ENCODE measurements at places on chromosomes 12 and 14.

GRCh38 chr14:104087981-104088850 lies 2.7 kb downstream of the ASPG start:
- no peak for DNase-seq

DNA sequence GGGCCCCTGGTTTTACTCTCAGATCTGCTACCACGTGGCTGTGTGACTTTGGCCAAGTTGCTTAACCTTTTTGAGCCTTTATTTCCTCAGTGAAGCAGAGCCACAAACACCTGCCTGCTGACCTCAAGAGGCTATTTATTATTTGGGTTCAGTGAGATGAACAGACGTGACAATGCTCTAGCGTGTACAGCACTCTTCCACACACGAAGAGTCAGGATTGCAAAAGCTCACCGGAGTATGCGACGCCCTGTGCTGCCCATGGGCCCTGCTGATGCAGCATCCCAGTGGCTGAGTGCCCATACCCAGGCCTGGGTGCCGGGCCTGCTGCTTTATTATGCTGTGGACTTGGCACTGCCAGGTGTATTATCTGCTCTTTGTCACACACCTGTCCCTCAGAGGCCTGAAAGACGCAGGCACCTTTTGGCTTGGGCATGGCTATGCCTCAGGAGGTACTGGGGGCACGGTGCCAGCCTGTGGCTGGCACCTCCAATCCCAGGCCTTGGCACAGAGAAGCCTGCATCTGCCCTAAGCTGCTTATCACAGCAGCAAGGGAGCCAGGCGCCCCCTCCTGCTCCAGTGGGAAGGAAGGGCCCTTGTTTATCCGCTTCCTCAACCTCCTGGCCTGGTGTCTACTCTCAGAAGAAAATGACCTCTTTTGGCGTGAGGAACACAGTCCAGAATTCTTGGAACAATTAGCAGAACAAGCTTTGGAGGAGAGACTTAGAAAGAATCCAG lies 22.3 kb upstream of the TC2N start:
- no peak for DNase-seq

DNA sequence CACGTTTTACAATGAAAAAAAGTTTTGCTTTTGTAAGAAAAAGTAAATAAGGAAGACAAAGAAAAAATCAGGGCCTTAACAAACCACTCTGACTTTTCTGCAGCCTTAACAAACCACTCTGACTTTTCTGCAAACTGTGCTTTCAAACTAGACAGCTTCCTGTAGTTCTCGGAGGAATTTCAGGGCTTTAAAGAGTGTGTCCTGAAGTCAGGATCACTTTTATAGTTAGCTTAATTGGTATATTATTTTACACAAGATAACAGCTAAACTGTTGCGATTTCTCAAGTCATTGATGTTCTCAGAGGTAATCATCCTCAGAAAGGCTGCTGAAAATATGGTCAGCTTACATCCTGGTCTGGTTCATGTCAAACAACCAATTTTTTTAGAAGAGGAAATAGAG lies 42.2 kb downstream of the TMEM117 start:
- no peak for DNase-seq

- DNase-seq, result no peak
Observed at GRCh38 chr12:129401572-129401971, 502.3 kb downstream of the TMEM132D start.

DNA sequence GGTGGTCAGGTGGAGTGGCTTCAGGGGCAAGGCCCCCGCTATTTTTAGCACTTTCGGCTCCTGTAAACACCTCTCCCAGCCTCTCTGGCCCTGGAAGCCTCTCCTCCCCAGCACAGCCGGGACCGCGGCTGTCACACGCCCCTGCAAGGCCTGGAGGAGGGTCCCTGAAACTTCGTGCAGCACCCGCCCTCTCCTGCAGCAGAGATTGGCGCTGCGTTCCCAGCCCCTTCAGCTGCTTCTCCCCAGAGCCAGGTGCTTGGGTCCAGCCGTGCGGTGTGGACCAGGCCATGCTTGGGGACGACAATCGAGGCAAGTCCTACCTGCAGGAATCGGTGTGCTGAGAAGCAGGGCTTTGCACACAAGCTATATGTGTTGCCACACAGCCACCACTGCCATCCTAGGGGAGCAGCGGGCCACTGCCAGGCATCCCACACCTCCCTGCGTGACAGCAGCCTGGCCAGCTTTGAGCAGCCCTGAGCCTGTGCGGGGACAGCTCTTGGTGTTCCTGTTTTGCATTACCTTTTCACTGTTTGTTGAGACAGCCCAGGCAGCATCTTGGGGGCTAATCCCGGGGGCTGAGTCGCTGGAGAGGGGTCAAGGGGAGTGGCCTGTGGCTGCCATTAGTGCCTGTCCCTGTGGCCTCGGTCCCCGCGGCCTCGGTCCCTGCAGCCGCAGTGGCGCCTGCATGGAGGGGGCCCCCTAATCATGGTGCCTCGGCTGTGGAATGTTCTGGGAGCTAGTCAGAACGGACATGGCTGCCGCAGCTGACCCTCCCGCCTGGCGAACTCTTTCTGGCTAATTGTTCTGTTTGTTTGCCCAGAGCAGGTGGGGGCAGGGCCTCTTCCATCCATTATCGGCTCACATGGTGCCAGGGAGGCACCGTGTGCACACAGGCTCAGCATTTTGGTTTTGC lies 27.6 kb upstream of the TRAF3 start:
- DNase-seq, result no peak

Measured in stimulated activated CD4-positive, alpha-beta T cell treated with anti-CD3 and anti-CD28 coated beads, Interleukin-2, amount 100 ng/mL, for 48 hours (primary cell).